ENCODE measurements at places on chromosomes 11 and 22. TPM values are rescaled to one million over a fixed set of nuclear protein-coding genes. Genes with fewer than 3 reads are reported as not detected.

GCAT gene
- total RNA-seq: 0.83 TPM

ANO9 gene
- total RNA-seq: 37.2 TPM

DNA sequence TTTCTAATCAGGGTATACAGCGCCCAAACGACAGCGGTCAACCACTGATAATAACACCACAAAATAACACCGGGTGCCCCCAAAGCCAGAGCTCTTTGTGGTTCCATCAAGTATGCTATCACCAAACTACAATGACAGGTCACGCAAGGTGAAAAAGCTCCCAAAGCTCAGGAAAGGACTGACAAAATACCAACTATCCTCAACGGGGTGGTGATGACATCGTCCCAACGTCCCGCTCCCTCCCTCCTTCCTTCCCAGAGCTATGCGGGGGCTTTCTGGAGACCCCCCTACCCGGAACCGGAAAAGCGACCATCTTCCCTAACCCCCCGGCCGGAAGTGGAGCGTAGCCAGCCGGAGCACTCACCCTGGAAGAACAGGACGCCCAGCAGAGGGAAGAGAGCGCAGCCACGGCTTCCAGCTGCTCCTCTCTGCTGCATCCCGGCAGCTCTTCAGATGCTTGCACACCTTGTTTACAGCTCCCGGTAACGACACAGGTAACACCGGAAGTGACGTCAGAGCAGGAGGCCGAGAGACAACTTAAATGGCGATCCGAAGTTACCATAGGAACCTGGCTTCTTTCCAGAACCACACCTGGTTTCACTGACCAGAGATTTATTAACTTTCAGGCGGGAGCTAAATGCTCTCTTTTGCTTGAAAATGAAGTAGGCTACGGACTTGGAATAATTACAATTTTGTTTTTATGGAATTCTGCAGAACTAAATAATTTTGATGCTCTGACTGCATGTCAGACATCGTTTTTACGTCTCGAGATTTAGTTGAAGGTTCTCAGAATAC lies at the start of gene MPZL3:
MPZL3 (minus strand) TSS at position 508 of the 795 bp plus-strand sequence; CDS start at position 437, 71 bp downstream.
- peak within 1 kb of the TSS; percentile 98 for H3K4me3 ChIP-seq
- peaks cover 17% of the 10 kb centered on the region for H3K4me1 ChIP-seq
- peaks cover 9% of the 10 kb centered on the region for H3K36me3 ChIP-seq
- peak; percentile 72 for DNase-seq
- H3K27me3 ChIP-seq: peaks cover 21% of the 10 kb centered on the region

MOGAT2 gene
- total RNA-seq: 0.22 TPM

DNA sequence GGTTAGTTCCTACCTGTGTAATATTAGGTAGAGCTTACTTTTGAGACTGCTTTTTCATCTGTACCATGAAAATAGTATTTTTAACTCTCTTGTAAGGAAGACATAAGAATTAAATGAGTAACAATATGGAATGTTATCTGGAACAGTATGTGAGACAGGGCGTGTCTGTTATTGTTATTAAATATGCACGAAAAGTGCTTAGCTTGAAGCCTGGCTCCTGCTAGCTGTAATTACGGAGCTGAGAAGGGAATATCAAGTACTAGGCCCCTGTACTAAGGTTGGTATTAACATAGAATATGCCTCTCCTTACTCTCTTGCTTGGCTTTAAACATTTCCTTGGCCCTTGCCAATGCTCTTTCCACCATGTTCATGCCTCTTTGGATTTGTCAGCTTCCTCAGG lies 194.0 kb downstream of the FAM76B start:
- no peak for DNase-seq
- H3K4me1 ChIP-seq: no peaks in the 10 kb centered on the region

ESAM gene
- total RNA-seq: 2.3 TPM

Measured in activated B cell treated with CpG ODN at 0.5 μM for 24 hours (primary cell).